ENCODE measurements at places on chromosomes 2 and 18.
A peak's percentile ranks its signal among the peaks of the same experiment; 100 is the strongest.

- DNase-seq: no peak
Observed at GRCh38 chr2:176683618-176684111, 414.4 kb downstream of the MTX2 start.

GRCh38 chr2:156986339-156986988 is 271.0 kb upstream of the GALNT5 start:
- DNase-seq: no peak

DNA sequence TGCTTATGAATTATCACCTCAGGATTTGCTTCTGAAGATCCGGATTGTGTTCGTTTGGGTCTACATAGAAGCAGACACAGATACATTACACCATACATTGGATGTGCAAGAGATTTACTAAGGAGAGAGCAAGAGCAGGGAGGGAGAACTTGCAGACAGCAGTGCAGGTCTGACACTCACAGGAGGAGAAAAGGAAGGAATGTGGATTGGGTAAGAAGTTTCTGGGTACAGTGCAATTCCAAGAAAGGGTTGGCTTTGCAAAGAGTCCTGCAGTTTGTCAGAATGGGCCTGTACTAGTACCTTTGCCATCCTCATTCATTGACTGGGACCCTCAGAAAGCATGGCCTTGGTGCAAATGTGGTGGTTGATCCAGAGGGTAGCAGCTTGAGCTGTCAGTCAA is 4.8 kb upstream of the THOC1 start:
- DNase-seq: no peak

DNA sequence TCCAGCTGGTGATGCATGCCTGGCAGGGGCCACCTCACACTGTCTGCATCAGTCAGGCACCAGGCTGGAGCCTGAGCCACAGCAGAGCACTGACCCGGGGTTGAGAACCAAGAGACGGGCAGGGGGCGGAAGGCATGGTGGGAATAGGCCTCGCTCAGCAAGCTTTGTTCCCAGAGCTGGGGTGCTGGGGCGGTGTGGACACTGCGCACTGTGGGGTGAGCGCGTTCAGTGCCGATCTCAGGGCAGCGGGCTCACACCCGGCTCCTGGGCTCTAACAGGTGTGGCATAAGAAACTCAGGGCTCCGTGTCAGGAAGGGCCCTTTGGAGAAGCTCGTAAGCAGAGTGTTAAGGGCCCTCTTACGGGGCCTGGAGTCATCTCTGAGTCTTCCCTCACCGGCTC is 15.7 kb downstream of the SH3RF3 start:
- DNase-seq: no peak

- DNase-seq: no peak
Observed at GRCh38 chr2:146366276-146366675, 1478.6 kb upstream of the ACVR2A start.

DNA sequence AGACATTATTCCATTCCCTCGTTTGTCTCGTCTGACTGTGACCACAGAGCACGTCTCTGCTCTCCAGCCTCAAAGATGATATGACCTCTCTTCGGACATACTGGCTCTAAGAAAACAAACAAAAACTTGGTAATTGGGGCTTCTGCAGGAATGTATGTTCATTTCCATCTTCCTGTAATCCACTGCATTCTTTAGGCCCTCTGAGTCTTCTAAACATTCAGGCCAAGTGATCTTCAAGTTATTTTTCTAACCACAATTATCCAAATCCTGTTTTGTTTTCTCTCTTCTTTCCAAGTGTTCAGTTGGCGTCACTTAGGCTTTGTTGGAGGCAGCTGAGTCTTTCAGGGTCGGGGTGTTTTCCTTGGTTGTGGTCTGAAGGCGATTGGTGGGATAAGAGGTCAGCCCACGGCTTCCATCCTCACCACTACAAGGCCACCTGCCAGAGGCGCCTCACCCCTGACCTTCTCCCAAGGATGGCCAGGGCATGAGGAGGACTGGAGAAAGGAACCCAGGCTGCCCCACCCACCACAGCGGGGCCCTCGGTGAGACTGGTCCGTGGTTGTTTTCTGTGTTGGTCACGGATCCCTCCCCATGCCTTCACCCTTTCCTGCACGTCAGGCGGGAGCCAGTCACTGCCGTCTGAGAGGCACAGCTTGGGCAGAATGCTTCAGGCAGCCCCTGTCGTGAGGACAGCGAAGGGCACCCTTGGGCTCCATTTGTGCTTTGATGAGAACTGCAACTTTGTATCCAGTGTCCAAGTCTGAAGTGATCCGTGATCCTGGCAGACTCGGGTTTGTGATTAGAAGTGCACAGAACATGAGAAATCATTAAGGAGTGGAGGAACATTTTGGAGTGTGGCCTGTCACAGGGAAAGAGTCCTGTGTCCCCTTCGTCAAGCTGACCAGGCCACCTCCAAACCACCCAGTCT is 88.6 kb upstream of the FHL2 start:
- peak; percentile 97 for DNase-seq

- no peak for DNase-seq
Observed at GRCh38 chr2:38450509-38450908, 73.4 kb upstream of the ATL2 start.

- no peak for DNase-seq
Observed at GRCh38 chr2:203612246-203612645, 77.1 kb upstream of the RAPH1 start.

DNA sequence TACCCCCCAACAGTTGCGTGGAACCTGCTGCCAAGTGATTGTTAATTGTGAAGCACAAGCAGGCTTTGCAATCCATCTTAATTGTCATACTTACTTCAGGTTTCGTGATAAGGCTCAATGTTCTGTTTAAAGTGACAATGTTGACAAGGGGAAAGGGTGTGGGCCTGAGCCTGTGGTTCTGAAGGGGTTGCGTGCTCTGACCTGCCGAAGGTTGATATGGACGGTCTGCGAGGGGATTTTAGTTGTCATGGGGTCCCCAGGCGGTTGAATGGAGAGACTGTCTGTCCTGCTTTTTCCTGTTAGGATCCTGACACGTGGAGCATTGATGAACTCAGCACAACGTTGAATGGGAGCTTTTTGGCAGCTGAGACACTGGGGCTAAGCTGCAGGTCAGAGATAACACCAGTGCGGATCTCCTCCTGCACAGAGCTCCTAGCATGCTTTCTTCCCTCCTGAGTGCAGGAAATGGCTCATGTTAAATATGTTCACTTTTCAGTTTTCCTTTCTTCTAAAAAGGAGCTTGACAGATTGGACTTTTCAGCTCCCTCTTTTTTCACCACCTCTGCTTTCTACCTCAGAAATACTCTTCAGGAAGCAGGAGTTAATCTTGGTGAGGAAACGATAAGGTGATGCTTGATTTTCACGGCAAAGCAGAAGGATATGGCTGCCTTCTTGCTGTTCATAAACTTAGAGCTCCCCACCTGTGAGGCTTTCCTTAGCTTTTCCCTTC is 62.9 kb upstream of the ZEB2 start:
- DNase-seq: no peak

DNA sequence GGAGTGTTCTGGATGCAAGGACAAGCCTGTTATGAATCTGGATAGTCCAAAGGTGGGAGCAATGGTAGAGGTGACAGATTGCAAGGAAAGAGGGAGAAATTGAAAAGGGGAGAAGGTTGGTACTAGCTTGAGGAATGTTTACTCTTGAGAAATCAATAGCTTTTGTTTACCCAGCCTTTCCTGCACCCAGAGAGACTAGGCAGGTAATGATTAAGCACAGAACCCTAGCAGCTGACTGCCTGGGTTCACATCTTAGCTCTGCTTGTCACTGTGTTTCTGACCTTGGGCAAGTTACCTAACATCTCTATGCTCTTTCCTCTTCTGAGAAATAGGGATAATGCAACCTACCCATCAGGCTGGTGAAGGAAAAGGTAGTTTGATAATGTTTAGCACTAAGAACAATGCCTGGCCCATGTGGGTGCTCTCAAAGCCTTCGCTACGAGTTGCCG is 178.6 kb downstream of the MGAT5 start:
- no peak for DNase-seq

GRCh38 chr18:644395-645004 is 13.0 kb upstream of the TYMS start:
- DNase-seq: no peak

DNA sequence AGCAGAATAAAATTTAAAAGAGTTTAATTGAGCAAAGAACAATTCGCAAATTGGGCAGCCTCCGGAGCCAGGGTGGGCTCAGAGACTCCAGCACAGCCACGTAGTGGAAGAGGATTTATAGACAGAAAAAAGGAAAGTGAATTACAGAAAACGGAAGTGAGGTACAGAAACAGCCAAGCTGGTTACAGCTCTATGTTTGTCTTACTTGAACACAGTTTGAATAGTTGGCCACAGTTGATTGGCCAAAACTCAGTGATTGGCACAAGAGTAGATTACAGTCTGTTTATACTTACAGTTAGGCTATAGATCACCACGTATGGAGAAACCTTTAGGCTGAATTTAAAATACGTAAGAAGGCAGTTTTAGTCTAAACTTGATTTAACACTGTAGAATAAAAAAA is 78.8 kb upstream of the NEDD4L start:
- no peak for DNase-seq

- DNase-seq: peak; percentile 80
Observed at GRCh38 chr2:71934595-71935261, 212.9 kb downstream of the CYP26B1 start.

GRCh38 chr2:189933911-189934399 is 128.6 kb downstream of the MSTN start:
- peak; percentile 84 for DNase-seq

Measured in GM04503 (cell line).